Frontal cortex (tissue), 4 donors: ENCODE measurements at places on chromosomes 1 and 21. TPM values are rescaled to one million over a fixed set of nuclear protein-coding genes. Genes with fewer than 3 reads are reported as not detected.

DNA sequence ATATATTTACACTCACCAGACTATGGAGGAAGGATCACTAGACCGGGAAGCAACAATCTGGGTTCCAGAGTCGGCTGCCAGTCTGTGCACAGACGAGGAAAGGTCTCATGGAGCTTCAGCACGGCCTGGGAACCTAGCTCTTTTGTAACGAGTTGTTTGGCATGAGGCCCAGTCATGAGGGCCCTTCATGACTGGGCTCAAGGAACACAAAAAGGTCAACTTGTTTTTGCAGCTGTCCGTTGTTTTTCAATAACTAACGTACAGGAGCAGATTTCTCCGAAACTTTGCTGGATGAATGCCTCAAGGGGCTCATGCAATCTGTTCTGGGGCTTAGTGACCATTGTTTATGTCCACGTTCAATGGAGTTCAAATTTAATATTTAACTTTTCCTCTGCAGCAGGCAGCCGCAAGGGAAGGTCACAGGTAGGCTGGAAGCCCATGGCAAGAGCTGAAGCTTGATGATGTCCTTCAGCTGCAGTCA is 5.9 kb upstream of the STUM start:
- DNase-seq, result no peak

The CD52 gene
- not detected for total RNA-seq

DNA sequence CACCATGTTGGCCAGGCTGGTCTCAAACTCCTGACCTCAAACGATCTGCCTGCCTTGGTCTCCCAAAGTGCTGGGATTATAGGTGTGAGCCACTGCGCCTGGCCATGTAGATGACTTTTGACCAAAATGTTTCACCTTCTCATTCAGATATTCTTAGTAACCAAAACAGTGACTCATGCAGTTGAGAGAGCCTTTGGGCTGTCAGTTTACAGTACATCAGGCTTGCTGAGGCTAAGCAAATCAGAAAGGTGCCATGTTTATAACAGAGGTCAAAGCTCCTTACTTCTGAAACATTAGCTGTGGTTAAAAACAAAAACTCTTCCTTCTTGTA is 21.0 kb downstream of the CNIH4 start:
- DNase-seq, result no peak

- no peak for DNase-seq
These were observed 9.3 kb downstream of the FTCD start for GRCh38 chr21:46145840-46146691.

The BPNT1 gene
- total RNA-seq, result 25.7 TPM

- no peak for DNase-seq
These were observed 189.5 kb downstream of the PLA2G4A start for GRCh38 chr1:187018291-187018690.

DNA sequence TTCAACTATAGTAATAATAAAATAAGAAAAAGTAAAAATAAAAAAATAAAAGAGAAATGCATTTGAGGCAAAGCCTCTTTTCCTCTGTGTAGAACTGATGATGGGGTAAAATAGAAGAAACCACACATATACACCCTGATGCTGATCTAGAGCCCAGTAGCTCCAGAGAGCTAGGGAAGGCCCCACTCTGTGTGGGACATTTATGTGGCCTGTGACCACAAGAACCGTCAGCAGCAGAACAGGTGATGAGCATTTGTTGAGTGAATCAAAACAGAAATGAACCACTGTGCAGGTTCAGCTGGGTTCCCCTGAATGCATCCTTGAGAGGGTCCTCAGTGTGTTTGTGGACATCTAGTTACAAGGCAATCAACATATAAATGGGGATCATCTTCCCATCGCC is 221.8 kb upstream of the HOOK1 start:
- DNase-seq, result no peak

DNA sequence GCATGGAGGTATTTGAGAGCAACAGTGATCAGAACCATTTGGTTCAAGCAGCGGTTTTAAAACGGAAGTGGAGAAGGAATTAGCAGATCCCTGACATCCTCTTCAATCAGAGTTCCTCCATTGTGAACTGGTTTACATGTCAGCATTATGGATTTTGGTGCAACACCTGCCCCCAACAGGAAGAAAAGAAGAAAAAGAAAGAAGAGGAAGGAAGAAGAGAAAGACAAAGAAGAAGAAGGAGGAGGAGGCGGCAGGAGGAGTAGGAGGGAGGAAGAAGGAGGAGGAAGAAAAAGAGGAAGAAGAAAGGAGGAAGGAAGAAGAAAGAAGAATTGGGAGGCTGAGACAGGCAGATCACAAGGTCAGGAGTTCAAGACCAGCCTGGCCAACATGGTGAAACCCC is 17.4 kb downstream of the NDUFS5 start:
- no peak for DNase-seq

- no peak for DNase-seq
These were observed 70.0 kb upstream of the SLC45A1 start for GRCh38 chr1:8247811-8248436.

- no peak for DNase-seq
These were observed 199.9 kb downstream of the LYPLAL1 start for GRCh38 chr1:219373616-219373935.

DNA sequence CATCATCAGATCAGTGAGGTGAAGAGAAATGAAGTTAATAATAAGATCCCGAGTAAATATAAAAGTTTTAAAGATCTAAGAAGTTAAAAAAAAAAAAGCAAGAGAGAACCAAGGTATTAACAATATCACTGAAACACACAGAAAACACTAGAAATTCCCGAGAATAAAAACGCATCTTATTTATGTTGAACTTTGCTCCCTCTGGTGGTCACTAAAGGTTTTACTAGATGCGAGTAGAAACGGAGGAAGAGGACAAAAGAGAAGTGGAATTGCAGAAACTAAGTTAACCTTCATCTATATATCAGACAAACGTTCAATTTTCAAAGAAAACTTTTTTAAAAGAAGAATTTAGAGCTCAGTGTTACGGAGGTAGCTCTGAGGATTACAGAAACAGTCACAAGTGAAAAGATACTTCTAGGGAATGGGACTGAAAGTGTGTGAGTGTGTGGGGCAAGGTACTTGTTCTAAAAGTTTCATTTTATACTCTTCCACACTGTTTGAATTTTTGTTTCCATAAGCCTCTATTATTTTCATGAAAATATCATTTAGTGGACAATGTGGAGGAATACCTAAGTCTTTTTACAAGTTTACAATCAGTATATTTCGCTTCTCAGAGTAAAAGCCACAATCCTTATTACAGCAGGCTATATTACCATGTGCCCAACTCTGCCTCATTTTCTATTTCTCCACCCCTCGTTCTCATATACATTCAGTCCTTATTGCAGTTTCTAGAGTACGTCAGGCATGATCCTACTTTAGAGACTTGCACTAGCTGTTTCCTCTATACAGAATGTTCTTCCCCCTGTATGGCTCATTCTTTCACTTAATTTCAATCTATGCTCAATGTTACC is 19.7 kb downstream of the ACBD6 start:
- DNase-seq, result no peak

The TFF1 gene
- total RNA-seq, result not detected

The ZMYND12 gene
- not detected for total RNA-seq

- no peak for DNase-seq
These were observed 66.6 kb downstream of the SLC37A1 start for GRCh38 chr21:42580076-42580792.

The SRGAP2B gene
- total RNA-seq, result 64.8 TPM

DNA sequence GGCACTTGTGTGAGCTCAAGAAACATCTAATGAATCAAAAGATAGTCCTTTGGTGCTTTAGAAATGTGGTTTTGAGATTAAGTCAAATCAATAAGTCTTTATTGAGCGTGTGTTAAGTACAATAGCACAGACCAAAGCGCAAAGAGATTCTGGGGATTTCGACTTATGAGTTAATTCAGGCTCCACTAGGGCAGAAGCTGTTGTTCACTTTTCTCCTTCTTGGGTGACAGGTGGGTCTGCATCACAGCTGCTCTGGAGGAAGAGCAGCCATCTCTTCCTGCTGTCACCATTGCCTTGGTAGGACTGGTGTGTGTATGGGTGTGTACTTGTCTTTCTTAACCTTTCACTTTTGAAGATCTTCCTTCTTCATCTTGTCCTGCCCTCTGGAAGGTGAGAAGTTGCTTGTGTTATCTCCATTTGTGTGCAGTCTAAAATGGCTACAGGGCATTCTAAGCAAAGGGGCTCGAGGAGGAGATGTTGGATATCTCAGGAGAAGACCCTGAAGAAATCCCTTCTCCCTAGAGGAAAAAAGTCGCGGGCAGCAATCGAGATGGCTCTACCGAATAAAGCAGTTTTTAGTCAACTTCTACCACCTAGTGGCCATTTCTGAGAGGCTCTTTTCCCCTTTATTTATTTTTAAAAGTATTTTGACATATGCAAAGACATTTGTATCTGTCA is 22.9 kb upstream of the DISC1 start:
- no peak for DNase-seq

DNA sequence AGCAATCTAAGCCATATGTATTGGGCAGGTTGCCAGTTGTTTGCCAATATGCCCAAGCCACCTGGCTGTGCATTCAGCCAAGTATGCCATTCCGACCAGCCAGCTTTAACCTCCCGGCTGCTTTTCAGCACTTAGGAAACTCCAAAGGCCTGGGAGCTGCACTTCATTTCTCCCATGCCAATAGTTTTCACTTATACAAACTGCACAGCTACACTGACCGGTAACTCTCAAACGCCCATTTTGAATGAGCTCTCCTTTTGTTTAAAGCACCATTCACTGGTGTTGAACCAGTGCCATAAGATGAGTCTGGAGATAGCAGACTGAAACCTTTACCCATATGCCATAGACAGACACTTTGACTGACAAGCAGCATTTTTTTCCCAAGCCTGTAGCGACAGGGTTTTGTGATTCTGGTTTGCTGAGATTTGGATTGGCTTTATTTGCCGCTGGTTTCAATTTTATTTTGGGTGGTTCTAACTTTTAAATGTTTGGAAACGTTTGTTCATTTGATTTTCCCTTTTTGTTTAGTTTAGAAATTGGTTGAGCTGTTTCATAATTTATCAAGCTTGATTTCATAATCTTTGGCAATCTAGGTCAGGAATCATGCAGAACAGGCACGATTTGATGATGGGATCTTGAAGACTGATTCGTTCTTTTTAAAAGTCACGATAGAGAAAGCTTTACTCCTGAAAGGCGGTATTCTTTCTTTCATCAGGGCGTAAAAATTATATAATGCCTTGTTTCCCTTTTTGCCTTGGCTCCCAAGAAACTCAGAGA is 144.6 kb downstream of the NFIA start:
- no peak for DNase-seq

GRCh38 chr1:22527555-22528296 is 35.6 kb upstream of the EPHA8 start:
- DNase-seq, result peak; percentile 36

GRCh38 chr1:70948396-70949017 is 99.1 kb downstream of the PTGER3 start:
- no peak for DNase-seq

DNA sequence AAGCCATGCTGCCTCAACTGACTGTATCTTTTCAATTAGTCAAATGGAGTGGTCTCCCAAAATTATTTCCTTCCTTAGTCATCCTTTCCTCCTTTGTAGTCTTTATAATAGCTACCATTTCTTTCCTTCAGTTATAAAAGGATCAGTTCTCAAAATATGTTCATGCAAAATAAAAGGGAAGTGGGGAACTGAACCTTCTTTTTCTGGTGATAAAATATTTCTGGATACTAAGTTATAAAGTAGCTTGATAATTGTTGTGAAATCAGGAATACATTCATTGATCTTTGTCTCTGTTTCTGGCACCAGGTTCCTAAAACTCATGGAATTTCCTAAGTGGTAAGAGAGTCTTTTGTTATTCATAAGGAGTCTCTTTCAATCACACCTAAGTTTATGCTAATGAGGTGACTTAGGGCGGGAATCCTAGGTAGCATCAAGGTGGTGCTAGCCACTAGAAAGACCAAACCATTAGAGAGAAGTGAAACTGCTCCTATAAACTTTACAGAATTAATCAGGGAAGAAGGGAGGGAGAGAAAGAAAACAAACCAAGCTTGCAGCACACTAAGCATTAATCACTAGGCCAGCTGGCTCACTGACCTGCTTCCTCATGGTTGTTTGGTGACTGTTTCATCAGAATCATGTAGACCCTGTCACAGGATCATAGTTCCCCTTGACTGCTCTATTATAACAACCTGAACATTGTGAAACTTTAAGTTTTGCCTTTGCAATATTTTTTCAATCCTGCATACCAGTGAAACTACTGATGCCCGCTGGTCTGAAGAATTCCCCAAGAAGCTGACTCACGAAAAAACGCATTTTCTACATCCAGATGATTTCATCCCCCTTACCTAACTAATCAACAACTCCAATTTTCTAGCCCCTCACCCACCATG is 161.6 kb upstream of the PTBP2 start:
- no peak for DNase-seq

- DNase-seq, result no peak
These were observed 14.7 kb upstream of the HAO2 start for GRCh38 chr1:119353836-119354235.

The PCP4L1 gene
- 6.9 TPM for total RNA-seq

- no peak for DNase-seq
These were observed 5.3 kb upstream of the S100B start for GRCh38 chr21:46610018-46610701.

DNA sequence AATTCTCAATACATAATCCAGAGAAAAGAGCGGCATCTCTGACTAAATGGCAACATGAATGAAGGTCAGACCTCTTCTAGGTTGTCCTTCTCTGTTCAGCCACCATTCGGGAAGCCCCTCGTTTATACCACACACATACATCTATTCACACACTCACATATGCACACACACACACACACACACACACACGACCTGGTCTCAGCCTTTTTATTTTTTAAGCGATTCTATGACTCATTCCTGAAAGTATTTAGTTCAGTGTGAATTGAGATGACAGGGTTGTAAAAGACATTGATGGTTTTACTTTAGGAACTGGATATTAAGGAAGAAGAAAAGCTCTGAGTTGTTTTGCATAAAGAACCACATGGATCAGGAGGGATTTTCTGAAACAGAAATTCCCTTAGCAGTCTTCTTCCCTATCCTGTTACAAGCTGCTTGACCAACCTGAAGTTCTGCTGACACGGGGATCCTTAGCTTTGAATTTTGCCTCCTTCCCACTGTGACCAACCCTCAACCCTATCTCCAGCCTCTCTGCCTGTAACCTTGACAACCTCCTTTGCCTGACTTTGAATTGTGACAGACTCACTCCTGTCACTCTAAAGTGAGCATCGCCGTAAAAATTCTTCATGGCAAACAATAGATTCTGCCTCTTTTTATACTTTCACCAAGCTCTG is 383.1 kb upstream of the ESRRG start:
- DNase-seq, result no peak

DNA sequence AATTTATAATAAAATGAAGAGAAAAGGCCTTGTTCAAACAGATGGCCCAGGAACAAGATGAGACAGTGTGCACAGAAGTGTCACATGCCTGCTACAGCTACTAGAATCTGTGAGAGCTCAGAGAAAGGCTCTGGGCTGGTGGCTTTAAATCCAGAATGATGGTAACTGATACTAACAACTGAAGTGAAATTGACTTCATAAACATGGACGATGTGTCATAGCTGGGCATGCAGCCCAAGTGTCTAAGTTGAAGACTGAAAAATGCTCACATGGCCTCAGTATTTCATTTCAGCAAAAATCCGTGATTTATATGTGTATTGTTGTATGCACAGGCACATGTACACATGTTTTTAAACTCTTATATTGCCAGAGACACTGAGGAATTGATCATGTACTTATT is 208.3 kb upstream of the RUNX1 start:
- DNase-seq, result no peak
